ENCODE measurements at places on chromosomes 6 and 20.

DNA sequence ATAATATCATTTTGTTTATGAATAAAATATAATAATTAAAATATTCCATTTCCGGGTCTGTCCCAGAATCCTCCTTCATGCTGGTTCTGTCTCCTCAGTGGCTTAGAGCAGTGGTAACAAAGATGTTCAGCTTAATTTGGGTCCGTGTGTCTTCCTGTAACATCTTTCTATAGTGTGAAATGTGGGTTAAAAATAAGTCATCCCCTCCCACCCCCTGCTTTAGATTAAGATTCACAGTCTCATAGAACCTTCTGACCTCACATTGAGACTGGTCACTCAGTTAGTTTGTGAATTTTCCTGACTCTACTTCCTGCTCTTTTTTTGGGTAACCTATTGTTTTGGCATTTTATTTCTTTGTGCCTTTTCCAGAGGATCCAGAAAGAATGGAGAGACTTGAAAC, 55.2 kb downstream of the SLX4IP start:
- DNase-seq: no peak

DNA sequence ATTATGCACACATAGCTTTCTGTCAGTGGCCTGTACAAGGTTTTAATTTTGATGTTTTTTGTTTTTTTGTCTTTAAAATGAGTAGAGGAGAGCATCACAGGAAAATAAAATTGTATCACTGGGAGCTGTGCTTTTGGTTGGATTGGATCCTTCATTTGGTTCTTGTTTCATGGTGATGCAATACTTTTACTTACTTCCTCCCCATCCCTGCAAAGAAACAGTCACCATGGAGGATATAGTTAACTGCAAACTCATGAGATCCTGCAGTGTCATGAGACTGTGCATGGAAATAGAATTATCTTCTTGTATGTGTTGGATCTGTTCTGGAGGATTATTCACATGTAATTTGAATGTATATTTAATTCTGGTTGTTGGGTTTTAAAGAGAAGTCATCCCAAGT, 122.3 kb downstream of the JARID2 start:
- DNase-seq: no peak

- DNase-seq: no peak
These were observed 41.7 kb downstream of the BCKDHB start for GRCh38 chr6:80148220-80148619.

- DNase-seq: no peak
These were observed 334.1 kb downstream of the BCKDHB start for GRCh38 chr6:80440496-80441115.

Measured in Jurkat, Clone E6-1 (cell line).